ENCODE measurements at places on chromosomes 7 and 10.

GRCh38 chr10:112471878-112472487, 25.0 kb downstream of the VTI1A start:
- DNase-seq, result peak; percentile 82

GRCh38 chr7:151873402-151873965, 3.4 kb downstream of the PRKAG2 start:
- no peak for DNase-seq

DNA sequence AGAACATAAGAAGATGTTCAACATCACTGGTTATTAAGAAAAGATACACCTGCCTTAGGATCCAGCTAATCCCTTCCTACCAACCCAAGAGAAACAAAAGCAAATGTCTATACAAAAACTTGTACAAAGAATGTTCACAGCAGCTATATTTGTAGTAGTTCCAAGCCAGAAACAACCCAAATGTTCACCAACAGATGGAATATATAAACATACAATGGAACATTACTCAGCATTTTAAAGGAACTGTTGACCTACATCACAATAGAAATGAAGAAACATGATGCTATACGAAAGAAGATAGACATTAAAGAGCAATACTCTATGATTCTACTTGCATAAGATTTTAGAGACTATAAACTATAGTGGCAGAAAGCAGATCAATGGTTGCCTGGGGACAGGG, 149.4 kb downstream of the ZNF438 start:
- no peak for DNase-seq

- DNase-seq, result no peak
Observed at GRCh38 chr7:51349820-51350545, 33.4 kb upstream of the COBL start.

GRCh38 chr10:24998044-24998443, 17.9 kb downstream of the ENKUR start:
- no peak for DNase-seq

DNA sequence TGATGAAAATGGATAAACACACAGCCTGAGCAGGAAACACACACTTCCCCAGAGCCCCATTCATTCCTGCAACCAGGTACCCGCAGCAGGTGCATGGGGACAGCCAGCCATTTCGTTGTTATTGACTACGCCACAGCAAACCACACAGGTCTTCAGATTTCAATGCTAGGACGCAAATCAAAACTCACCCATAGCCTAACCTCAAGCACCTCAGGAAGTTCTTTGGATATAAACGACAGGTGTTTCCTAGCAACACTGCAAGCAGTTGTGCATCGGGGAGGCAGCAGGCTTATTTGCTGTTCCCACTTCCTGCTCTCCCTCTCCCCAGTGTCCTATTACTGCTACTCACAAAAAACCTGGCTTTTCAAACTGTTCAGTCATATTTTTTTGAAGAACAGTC, 176.5 kb upstream of the FRMD4A start:
- peak; percentile 5 for DNase-seq

DNA sequence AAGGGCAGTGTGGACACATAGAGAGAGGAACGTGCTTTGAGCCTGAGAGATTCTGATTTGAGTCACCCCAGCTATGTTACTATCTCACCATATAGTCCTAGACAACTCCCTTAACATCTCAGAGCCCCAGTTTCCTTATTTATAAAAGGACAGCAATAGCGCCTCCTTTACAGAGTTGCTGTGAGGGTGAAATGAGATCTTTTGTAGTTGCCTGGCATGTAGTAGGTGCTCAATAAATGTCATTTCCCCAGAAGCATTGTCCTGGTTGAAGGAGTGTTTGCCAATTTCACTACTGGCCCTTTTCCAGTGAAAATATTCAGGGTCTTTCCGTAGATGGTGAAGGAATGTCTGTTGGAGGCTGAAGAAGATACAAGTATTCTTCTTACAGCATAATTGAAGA, 51.3 kb upstream of the FAM180A start:
- DNase-seq, result no peak

GRCh38 chr10:70562036-70562755, 40.3 kb downstream of the PRF1 start:
- DNase-seq, result no peak

DNA sequence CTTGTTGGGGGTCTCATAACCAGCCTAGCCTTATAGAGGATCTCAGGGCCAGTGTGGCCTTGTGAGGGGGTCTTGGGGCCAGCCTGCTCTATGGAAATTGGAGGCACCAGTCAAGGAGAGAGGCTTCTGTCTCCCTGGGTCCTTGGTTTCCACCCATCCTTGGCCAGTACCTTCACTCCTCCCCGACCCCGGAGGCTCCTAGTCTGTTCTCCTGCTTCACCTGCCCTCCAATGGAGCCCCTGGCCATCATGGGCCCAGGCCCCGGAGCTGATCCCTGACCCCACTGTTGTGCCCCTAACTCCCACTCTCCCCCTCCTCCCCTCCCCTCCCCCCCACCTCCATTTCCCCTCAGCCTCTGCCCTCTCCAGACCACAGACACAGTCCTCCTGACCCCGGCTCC, 29.7 kb downstream of the RASGEF1A start:
- DNase-seq, result no peak

DNA sequence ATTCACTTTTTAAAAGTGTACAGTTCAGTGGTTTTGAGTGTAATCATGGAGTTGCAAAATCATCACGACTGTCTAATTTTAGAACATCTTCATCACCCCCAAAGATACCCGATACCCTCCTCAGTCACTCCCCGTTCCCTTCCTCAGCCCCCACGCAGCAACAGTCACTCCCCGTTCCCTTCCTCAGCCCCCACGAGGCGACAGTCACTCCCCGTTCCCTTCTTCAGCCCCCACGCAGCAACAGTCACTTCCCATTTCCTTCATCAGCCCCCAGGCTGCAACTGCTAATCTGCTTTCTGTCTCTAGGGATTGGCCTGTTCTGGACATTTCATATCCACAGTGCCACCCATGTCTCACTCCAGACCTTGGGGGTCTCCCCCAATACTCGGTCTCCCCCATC, 161.6 kb upstream of the PPP2R2D start:
- DNase-seq, result no peak

DNA sequence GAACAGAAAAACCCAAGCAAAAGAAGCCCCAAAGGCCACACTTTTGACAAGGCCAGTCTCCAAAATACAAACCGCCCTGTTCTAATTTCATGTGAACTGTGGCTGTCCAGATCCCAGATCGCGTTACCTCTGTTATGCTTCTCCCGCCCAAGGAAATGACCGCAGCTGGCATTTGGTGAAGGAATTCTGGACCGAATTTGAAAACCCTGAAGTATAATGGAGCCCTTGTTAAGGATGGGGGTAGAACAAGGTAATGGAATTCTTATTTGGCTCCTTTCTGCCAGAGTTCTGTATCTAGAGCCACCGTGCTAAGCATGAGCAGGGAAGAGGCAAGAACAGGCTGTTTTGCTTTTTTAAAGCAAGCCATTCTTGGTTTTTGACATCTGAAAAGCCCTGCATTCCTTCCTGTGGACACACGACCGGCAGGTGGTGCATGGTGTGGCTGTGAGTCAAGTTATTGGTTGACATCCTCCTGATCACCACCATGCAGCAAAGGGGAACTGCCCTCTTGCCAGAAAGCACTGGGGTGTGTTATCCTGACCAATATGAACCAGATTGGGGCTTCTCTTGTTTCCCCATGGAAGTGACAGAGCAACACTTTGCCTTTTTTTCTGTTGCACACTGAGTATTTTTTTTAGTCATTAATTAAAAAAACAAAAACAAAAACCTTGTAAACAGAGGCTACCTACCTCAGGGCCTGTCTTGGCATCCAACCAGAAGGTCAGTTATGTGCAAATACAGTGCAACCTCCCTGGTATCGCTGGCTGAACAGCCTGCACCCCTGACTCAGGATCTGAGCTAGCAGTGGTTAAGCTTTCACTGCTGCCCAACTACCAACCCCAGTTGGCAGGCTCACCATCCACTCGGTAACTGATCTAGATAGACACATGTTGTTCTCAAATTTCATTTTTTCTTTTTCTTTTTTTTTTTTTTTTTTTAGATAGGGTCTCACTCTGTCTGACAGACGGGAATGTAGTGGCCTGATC, 14.2 kb downstream of the UCMA start:
- DNase-seq, result peak; percentile 70

GRCh38 chr7:81503336-81503735, 266.5 kb downstream of the HGF start:
- no peak for DNase-seq

DNA sequence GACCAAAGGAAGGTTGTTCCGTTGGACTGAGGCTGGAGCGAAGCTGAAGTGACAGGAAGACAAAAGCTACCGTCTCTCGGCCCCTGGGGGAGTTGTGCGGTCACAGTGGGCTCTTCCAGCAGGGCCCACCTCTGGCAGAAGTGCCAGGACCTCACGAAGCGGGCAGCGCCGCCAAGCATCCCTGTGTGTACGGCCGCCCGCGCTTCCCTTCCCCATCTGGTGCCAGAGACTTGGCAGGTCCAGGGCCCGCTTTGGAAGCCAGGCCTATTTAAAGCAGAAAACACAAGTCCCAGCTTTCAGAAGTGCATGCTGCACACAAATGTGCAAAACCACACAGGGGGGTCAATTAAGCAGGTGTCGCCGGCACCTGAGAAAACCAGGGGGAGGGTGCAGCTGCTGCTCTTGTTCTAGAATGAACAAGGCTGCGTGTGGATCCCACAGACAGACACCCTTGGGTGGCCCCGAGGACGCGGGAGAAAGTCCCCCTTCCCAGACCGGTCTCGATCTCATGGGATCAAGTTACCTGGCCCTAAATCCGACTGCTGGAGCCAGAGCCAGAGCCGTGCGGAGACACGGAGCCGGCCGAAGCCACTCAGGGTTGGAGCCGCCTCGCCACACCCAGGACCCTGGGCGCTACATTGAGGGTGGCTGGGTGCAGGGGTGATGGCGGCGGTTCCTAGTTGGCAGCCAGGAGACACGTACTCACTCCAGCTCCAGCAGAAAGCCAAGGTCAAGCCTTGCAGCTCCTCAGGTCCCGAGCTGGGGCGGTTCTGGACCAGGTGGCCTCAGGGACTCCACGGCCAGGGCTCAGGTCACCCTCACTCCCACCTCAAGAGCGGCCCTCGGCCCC, 51.8 kb upstream of the PPP2R2D start:
- no peak for DNase-seq

GRCh38 chr7:158310924-158311666, 276.5 kb downstream of the PTPRN2 start:
- no peak for DNase-seq

GRCh38 chr10:52541006-52541473, 227.0 kb downstream of the DKK1 start:
- peak; percentile 14 for DNase-seq

- no peak for DNase-seq
Observed at GRCh38 chr10:77400033-77400432, 237.6 kb downstream of the KCNMA1 start.

- DNase-seq, result no peak
Observed at GRCh38 chr7:99559175-99559915, 903 bp downstream of the ZNF655 start.

- DNase-seq, result no peak
Observed at GRCh38 chr7:81112731-81113130, 193.9 kb upstream of the SEMA3C start.

DNA sequence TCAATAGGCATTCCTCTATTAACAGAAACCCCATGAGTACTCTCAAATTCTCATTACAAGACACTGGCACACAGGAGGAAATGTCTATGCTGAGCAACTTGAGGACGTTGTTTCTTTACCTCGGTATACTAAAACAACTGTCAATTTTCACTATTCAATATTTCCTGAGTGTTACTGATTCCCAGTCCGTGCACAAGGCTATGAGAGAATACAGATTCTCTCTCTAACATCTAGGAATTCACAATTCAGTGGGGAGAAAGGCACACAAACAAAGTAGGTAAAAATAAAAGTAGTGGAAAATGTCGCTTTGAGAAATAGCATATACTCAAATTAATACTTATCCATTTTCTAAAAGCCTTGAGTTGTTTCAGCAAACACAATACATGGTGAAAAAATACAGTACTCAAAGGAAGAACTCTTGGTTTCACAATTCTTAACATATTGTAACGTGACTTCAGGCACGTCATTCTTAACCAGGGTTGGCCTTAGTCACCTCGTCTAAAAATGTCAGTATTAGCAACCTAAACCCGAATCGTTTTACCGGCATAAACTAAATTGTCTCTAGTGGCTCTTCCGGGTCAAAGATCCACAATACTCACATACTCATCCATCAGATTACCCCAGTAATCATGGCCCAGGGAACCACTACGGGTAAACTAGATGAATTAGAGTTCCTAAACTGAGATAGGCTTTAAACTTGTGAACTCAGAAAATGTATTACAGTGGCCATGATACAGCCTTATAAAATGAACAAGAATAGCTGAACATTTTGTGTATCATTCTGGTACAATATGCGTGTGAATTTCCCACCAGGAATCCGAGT, 1.5 kb downstream of the IPMK start:
- peak; percentile 65 for DNase-seq

DNA sequence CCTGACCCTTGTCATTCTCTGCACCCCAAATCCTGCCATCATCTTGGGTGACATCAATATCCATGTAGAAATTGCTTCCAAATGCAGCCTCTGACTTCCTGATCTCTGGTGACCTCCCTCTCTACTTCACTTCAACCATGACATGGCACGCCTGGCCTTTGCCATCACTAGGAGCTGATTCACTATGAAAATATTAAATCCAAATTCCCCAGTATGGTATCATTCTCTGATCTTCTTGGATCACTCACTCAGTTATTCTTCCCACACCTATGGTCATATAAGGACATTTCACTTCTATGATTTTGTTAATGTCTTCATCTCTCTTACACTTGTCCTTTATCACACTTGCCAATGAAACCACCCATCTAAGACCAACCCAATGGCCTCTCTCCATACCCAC, 73.7 kb upstream of the ODAD2 start:
- DNase-seq, result no peak

- DNase-seq, result peak; percentile 48
Observed at GRCh38 chr7:141974831-141975230, 1.3 kb upstream of the TAS2R38 start.

Measured in hematopoietic multipotent progenitor cell treated with erythropoietin and hydrocortisone succinate and interleukin-3 and kit ligand, for 4 days (in vitro differentiated cells).